Articular chondrocyte of knee joint (primary cell): ENCODE measurements at places on chromosomes 7 and 10. TPM values are rescaled to one million over a fixed set of nuclear protein-coding genes. Genes with fewer than 3 reads are reported as not detected.

HMX3 gene
- total RNA-seq, result 0.11 TPM in 1 of 2 replicates, not detected in the other

GLI3 gene
- 20.2 and 25.5 TPM in 2 replicates for total RNA-seq

NEURL1 gene
- total RNA-seq, result 0.11 and 0.26 TPM in 2 replicates

SPDYE8 gene
- total RNA-seq, result not detected in 2 replicates

CRPPA gene
- total RNA-seq, result 2.7 and 5.0 TPM in 2 replicates

CASTOR2 gene
- total RNA-seq, result 17.3 and 21.7 TPM in 2 replicates
